ENCODE measurements at places on chromosomes 6 and 20. TPM values are rescaled to one million over a fixed set of nuclear protein-coding genes. Genes with fewer than 3 reads are reported as not detected.

DNA sequence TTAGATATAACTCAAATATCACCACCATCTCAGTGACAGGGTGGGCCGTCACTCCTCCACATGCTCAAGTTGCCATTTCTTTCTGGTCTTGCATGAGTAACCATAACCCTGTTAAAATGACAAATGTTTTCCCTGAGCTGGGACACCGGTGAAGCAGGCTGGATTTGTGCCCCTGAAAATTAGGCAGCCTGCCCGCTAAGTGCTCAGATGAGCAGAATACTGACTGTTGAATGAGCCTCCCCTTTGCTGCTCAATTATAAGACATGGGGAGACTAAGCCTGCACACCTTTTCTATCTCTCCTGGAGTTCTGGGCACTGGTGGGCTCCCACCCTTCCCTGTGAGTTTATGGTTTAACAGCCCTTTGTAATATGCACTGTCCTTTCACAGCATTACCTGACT lies 161.8 kb downstream of the SLC24A3 start:
- no peak for DNase-seq

DNA sequence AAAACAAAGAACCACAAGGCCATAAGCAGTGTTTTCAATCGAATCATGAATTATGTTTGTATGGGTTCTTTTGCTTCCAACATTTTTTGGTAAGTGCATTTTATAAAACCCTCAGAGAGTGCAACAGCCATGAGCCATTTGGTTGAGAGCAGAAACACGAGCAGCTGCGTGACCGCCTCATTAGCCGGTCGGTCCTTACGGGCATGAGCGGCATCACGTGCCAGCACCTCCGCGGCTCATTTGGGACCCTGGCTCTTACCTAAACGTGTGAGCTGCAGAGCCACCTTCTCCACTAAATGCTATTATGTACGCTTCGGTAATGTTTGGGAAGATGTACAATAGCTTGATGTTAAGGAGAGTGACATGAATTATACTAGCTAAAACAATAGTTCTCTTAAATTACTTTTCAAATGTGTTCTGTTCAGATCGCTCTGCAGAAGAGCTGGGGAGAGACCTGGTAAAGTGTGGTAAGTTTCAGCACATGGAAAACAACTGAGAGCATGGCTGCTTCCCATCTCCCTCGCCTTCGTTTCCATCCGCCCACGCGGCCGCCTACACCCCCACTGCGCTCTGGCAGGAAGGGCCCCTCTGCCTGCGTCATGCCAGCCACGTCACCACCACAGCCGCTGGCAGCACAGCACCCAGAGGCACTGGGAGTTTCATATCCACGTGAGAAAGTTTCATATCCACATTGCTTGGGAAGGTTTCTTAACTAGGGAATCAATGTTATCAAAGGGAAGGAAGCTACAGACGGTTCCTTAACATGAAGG lies 23.7 kb upstream of the PDE10A start:
- DNase-seq, result no peak

- no peak for DNase-seq
These were observed 84.5 kb upstream of the FYN start for GRCh38 chr6:111957623-111958315.

DNA sequence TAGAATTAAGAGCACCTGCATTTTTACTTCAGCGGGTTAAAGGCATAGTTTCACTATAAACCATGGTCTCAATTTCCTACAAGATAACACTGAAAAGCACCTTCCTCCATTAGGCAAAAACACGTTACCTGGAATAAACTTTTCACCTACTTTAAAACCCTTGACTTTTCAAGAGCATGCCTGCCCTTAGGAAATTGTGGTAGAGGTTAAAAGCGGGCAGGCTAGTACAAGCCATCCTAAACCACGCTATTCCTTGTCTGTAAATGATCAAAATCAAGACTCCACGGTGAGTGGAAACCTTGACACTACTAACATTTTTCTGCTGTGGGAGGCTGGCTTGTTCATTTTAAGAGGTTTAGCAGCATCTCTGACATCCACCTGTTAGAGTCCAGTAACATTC lies 43.9 kb downstream of the NR2E1 start:
- DNase-seq, result no peak

DNA sequence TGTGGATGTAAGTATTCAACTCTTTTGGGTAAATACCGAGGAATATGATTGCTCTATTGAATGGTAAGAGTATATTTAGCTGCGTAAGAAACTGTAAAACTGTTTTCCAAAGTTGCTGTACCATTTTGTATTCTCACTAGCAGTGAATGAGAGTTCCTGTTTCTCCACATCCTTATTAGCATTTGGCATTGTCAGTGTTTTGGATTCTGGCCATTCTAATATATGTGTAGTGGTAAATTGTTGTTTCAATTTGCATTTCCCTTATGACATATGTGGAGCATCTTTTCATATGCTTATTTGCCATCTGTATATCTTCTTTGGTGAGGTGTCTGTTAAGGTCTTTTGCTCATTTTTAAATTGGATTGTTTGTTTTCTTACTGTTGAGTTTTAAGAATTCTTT lies 29.3 kb upstream of the KAT14 start:
- no peak for DNase-seq

DNA sequence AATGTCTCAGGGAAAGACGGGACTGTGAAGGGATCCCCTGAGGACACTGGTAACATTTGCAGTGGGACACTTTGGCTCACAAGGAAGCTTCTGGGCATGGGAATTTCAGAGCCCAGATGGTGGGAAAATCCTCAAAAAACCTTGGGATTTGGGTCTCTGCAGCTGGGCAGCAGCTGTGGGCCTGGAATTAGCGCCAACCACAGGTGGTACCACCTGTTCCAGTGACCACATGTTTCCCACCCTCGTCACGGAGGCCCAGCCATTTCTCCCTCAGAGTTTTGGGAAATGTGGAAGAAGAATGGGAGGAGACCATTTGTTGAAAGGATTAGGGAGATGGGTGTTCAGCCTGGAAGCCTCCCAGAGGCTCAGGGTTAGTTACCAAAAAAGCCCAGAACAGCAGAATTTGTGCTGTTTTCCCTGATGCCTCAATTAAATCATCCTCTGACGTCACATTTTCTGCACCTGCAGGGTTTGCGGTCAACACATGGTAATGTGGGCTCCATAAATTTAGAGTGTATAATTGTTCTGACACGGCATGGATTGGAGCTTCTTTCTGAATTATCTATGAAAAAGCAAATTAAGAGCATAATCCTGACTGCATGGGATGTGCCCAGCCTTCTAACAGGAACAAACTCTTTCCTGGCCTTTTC lies 34.4 kb downstream of the EDN3 start:
- no peak for DNase-seq

- DNase-seq, result no peak
These were observed 36.9 kb downstream of the UNC5CL start for GRCh38 chr6:41002168-41002567.

- DNase-seq, result no peak
These were observed 448.0 kb downstream of the HAO1 start for GRCh38 chr20:7492257-7492656.

DNA sequence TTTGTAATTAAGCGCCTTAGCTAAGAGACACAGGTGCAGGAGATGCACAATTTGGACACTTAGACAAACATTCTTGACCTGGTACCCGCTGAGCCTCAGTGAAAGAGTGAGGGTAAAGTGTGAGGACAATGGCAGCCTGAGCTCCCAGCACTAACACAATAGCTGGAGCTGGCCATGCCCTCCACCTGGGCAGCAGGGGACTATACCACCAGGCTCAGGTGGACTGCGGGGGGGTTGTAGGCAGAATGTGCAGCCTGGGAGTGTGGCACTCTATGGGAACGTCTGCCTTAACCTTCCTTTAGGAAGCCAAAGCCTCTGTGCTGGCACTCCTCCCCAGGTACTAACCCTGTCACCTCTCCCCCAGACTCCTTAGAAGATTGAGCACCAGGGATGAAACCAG lies 23.6 kb downstream of the PRKN start:
- no peak for DNase-seq

GRCh38 chr6:125445054-125445453 lies 143.3 kb upstream of the HDDC2 start:
- DNase-seq, result no peak

GRCh38 chr6:150236544-150236943 lies 93.7 kb downstream of the PPP1R14C start:
- no peak for DNase-seq

DNA sequence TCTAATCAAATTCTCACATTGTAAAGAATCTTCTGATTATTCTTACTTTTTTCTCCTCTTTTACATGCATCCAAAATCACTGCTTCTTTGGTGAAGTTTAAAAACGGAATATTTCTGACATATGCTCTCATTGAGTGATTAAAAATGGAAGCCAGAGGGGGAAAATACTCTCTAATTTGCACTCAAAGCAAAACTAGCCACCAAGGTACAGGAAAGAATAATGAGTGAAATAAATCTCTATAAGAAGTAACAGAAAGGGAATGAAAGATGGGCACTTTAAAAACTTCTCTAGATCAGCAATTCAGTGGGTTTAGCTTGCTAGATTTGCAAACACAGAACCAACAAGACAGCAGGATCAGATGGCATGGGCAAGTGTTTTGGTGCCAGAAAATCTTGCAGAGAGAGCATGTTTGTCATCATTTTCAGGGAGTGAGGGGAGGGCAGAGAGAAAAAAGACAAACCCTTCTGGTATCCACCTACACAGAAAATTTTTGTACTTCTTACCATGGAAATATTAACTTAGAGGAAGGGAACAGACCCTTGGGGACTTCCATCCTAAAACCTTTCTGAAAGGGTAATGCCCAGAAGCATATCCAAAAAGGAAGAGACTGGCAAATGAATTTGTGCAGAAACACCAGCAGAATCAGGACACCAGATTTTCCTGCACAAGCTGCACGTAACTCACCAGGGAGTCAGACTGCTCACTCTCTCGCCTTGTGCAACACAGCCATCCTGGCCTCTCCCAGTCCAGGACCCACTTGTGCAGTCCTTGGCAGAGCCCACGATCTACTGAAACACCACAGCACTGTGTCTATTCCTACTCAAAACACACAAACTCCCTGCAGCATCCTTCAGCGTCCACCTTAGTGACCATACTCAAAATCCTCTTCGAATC lies 270.2 kb upstream of the PRDM1 start:
- DNase-seq, result no peak

GRCh38 chr6:112284603-112285002 lies 30.2 kb upstream of the LAMA4 start:
- no peak for DNase-seq

- DNase-seq, result no peak
These were observed 103.6 kb downstream of the GMDS start for GRCh38 chr6:2141644-2142290.

GRCh38 chr6:132675002-132675401 lies 16.0 kb upstream of the TAAR1 start:
- DNase-seq, result no peak

DNA sequence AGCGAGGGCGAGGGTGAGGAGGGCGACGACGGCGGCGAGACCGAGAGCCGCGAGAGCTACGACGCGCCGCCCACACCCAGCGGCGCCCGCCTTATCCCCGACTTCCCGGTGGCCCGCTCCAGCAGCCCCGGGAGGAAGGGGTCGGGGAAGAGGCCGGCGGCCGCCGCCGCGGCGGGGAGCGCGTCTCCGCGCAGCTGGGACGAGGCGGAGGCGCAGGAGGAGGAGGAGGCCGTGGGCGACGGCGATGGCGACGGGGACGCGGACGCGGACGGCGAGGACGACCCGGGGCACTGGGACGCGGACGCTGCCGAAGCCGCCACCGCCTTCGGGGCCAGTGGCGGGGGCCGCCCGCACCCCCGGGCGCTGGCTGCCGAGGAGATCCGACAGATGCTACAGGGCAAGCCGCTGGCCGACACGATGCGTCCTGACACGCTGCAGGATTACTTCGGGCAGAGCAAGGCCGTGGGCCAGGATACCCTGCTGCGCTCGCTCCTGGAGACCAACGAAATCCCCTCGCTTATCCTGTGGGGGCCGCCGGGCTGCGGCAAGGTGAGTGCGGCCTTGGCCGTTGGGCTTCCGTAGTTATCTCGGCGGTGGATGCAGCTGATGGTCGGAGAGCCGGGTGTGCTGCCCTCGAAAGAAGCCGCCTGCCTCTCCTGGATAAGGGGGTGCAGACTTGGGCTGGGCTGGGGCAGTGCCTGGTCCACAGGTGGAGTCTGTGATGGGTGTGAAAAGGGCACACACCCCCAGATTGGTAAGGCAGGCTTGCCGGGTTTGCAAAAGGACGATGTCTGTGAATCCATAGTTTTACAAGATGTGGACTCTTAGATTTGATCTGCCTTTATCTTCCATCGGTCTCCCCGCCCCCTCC lies 938 bp downstream of the WRNIP1 start:
- DNase-seq, result peak; percentile 54

- no peak for DNase-seq
These were observed 49.6 kb upstream of the HLA-A start for GRCh38 chr6:29892696-29893095.

DNA sequence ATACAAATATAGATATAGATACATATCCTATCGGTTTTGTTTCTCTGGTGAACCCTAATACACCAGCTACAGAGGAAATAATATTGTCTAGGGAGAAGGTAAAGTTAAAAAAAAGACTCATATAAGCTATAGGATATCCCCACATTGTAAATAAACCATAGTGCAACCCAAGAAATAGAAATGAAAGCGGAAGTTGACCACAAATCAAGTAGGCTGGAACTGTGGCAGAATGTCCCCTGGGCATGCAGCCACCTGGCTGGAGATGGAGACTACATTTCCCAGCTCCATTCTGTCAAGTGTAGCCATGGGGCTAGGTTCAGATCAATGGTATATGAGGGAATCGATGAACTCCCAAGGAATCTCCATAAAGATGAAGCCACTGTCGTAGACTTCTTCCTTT lies 70.1 kb upstream of the RPS6KA2 start:
- DNase-seq, result no peak

DNA sequence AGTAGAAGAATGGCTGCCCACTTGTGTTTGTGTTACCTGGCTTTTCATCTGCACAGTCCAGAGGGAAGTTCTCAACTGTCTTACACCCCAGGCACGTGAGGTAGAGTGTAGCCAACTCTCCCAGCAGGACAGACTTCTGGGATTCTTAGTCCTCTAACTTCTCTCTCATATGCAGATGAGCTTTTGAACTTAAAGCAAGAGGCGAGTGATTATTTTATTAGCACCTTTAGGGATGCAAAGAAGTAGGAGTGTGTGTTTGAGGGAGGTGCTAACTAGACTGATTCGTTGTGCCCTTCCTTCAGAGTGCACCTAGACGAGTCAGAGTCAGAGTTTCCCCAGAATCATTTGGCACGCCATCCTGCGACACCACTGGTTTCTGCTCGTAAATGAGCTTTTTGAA lies 10.8 kb downstream of the CDYL start:
- DNase-seq, result no peak

The CRISP2 gene
- total RNA-seq, result not detected

The MACROD2 gene
- not detected for total RNA-seq

The PPP1R14C gene
- total RNA-seq, result not detected

The CTCFL gene
- not detected for total RNA-seq

The TRIM31 gene
- not detected for total RNA-seq

The ACTL10 gene
- total RNA-seq, result 2.9 TPM

The UNC93A gene
- total RNA-seq, result not detected

Measured in activated CD8-positive, alpha-beta T cell treated with anti-CD3 and anti-CD28 coated beads, Interleukin-2, amount 10 ng/mL, durations not matched to agents 7 days and 5 days (primary cell).